ENCODE measurements at places on chromosomes 7 and 10. TPM values are rescaled to one million over a fixed set of nuclear protein-coding genes. Genes with fewer than 3 reads are reported as not detected.

DNA sequence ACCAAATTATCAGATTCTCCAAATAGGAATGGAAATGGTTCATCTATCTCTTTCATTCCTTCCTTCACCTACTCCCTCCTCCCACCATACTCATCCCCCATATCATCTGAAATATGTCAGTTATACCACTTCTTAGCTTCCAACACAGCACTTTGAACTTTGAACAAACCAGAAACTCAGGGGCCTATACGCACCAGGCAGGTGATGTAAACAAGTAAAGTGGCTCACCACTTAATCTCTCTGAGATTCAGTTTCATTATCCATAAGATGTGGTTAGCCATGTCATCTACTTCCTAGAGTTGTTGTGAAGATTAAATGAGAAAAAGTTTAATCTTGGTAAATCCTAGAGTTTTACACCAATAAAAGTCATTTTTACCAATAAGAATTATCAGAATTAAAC, 65.9 kb upstream of the LRRN3 start:
- no peak overlapping the region for H3K27ac ChIP-seq
- H3K4me3 ChIP-seq: no peak overlapping the region
- no peaks in the 10 kb centered on the region for H3K27me3 ChIP-seq
- no peaks in the 10 kb centered on the region for H3K36me3 ChIP-seq
- DNase-seq: no peak

DNA sequence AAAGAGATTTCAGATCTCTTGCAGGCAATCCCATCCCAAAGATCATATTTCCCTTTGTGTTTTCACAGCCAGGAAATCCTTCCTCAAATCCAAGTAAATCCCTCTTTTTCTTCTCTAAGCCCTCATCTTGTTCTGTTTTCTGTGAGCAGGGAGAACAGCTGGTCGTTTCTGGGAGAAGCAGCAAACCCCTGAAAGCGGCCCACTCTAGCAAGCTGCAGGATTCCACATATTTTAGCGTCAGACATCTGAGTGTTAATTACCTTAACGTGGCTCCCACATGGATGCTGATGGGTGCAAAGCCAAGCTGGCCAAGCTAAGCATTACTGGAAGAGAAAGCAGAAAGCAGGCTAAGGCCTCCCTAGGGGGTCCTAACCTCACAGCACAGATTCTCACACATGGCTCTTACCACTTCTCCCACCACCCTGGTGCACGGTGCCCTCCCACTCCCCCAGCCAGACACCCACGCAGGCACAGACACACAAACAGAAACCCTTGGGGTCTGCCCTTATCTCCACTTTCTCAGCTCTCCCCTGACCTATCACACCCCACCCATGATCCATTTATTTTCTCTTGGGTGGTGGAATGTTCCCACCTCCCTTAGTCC, 551.0 kb upstream of the AUTS2 start:
- H3K4me3 ChIP-seq: no peak overlapping the region
- H3K4me1 ChIP-seq: no peaks in the 10 kb centered on the region
- DNase-seq: no peak
- no peaks in the 10 kb centered on the region for H3K27me3 ChIP-seq
- no peak overlapping the region for H3K27ac ChIP-seq

- H3K4me3 ChIP-seq: no peak overlapping the region
- DNase-seq: no peak
- no peak overlapping the region for H3K27ac ChIP-seq
- H3K36me3 ChIP-seq: no peaks in the 10 kb centered on the region
- H3K27me3 ChIP-seq: no peaks in the 10 kb centered on the region
Observed at GRCh38 chr10:24814568-24815313, 91.1 kb upstream of the ARHGAP21 start.

- no peaks in the 10 kb centered on the region for H3K27me3 ChIP-seq
- H3K27ac ChIP-seq: no peak overlapping the region
- no peaks in the 10 kb centered on the region for H3K36me3 ChIP-seq
- no peak overlapping the region for H3K4me3 ChIP-seq
- no peak for DNase-seq
Observed at GRCh38 chr10:35650894-35651293, 8.8 kb upstream of the FZD8 start.

DNA sequence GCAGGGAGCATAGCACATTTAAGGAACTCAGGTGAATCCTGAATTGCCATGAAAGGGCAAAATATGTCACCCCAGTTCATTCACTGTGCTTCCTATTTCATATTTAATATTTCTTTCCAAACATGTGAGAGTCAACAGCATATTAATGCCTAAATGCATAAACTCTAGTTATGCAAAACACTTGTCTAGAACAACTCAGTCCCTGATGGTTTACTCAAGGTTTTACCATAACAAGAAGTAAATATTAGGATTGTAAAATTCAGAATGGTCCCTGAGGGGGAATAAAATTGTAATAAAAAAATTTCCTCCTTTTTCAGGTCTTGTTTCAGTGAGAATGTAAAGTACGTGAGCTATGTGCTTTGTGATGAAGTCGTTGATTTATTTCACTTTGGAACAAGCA, 51.7 kb upstream of the SEPHS1 start:
- no peak overlapping the region for H3K4me3 ChIP-seq
- no peak for DNase-seq
- no peaks in the 10 kb centered on the region for H3K36me3 ChIP-seq
- no peaks in the 10 kb centered on the region for H3K4me1 ChIP-seq
- H3K27me3 ChIP-seq: no peaks in the 10 kb centered on the region
- no peak overlapping the region for H3K27ac ChIP-seq

DNAJB6 gene
- total RNA-seq: 236 TPM

FAM171A1 gene
- 5.0 TPM for total RNA-seq

HOXA7 gene
- total RNA-seq: 8.1 TPM

TMEM270 gene
- not detected for total RNA-seq

CLRN3 gene
- total RNA-seq: not detected
